ENCODE measurements at places on chromosomes 5 and 9. TPM values are rescaled to one million over a fixed set of nuclear protein-coding genes. Genes with fewer than 3 reads are reported as not detected.
A peak's percentile ranks its signal among the peaks of the same experiment; 100 is the strongest.

PCDHB15 gene
- not detected for total RNA-seq

- H3K4me1 ChIP-seq, result no peaks in the 10 kb centered on the region
- H3K27me3 ChIP-seq, result no peaks in the 10 kb centered on the region
- H3K36me3 ChIP-seq, result peaks cover 6% of the 10 kb centered on the region
- no peak overlapping the region for H3K27ac ChIP-seq
- no peak for DNase-seq
- no peak overlapping the region for H3K4me3 ChIP-seq
These were observed 526.0 kb upstream of the ADAMTS16 start for GRCh38 chr5:4614088-4614487.

LRRC14B gene
- total RNA-seq, result not detected

DNA sequence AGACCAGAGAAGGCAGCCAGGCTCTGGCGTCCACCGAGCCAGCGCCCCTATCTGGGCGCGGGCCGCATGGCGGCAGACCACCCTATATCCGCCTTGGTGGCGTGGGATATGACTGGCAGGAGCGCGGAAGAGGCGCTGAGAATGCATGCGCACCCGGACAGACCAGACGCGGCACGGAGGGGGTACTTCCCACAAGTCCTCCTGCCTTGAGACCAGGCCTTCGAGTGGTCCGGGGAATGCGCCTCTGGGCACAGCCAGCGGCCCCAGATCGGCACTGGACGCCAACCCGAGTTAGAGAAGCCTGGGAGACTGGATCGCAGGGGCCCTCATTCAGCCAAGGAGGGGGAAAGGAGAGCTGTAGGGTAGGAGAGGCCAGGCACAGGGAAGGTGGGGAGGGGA lies 2.5 kb upstream of the LMX1B start:
- peaks cover 6% of the 10 kb centered on the region for H3K36me3 ChIP-seq
- H3K4me3 ChIP-seq, result peak overlapping the region; percentile 15
- H3K27me3 ChIP-seq, result peaks cover 38% of the 10 kb centered on the region
- DNase-seq, result no peak

DMRT3 gene
- not detected for total RNA-seq

PITX1 gene
- not detected for total RNA-seq

- H3K27ac ChIP-seq, result no peak overlapping the region
- no peaks in the 10 kb centered on the region for H3K36me3 ChIP-seq
- no peak overlapping the region for H3K4me3 ChIP-seq
- no peak for DNase-seq
These were observed 29.8 kb downstream of the FUBP3 start for GRCh38 chr9:130609163-130609562.

ARSI gene
- not detected for total RNA-seq

LRRC70 gene
- 3.3 TPM for total RNA-seq

GRCh38 chr9:87292449-87293191 lies 205.0 kb upstream of the DAPK1 start:
- DNase-seq, result no peak
- no peaks in the 10 kb centered on the region for H3K36me3 ChIP-seq
- H3K27me3 ChIP-seq, result peaks cover 32% of the 10 kb centered on the region
- H3K27ac ChIP-seq, result no peak overlapping the region

DNA sequence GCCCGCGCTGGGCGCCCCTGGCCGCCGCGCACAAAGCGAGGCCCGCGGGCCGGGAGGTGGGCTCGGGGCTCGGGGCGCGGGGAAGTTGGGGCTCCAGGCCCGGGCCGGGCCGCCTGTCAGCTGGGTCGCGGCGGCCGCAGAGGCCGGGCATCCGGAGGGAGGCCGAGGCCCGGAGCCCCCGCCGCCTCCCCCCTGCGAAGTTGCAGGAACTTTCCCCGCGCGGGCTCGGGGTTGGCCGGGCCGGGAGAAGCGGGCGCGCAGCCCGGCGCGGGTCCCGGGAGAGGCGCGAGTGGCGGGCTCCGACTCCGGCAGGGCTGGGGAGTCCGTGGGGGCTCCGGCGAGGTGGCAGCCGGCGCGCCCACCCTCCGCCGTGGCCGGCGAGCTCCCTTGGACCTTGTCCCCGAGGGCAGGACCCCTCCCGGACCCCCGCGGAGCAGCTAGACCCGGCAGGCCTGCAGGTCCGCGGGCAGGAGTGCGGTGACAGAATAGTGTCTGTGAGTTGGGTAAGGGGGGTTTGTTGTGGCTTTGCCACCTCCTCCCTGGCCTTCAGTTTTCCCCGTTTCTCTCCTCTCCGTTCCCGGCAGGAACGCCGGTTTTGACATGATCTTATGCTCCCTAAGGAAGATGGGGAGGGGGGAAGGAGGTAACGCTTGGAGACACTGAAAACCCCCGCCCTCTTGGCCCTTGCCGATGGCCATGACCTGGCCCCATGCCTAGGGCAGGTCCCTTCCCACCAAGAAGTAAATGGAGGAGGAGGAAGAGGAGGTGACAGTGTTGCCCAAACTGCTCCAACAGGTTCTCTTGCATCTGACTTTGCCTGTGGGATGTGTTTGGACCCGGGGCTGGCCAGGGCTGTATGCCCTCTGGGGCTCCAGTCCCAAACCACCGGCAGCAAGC lies 942 bp downstream of the PHF2 start:
- peaks cover 25% of the 10 kb centered on the region for H3K4me1 ChIP-seq
- H3K27ac ChIP-seq, result peak overlapping the region; percentile 77
- no peak for DNase-seq
- no peaks in the 10 kb centered on the region for H3K27me3 ChIP-seq
- peak overlapping the region; percentile 83 for H3K4me3 ChIP-seq

PBX3 gene
- total RNA-seq, result 40.2 TPM

C5orf52 gene
- total RNA-seq, result not detected

- H3K4me3 ChIP-seq, result no peak overlapping the region
- H3K4me1 ChIP-seq, result no peaks in the 10 kb centered on the region
- H3K27me3 ChIP-seq, result no peaks in the 10 kb centered on the region
- H3K36me3 ChIP-seq, result peaks cover 6% of the 10 kb centered on the region
- no peak for DNase-seq
These were observed 85.0 kb downstream of the DNAH5 start for GRCh38 chr5:13859270-13860065.

DNA sequence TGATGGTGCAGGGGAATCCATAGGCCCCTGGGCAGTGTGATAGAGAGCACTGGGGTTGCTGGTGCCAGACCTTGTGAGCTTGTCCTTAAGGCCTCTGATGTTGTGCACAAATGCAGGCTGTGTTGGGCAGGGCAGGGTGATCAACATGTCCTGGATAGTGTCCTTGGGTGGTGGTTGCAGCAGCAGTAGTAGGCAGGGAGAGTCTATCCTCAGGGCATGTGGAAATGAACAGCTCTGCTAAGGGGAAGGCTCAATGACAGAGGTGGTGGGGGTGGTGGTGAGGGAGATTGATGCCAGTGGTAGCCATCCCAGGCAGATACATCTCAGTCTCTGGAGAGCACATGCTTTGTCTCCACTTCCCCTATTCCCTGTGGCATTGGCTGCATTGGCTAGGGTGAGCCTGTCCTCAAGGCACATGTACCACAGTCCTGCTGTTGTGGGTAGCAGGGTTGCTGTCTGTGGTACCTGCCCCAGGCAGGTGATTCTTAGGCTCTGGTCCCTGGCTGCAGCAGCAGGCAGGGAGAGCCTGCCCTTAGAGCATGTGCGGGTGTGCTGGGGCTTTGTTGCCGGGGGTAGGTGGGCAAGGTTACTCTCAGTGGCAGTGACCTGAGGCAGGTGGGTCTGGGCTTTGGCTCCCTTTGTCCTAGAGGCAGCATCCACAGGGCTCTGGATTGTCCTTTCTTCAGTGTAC lies 111.1 kb downstream of the WDR70 start:
- no peak for DNase-seq
- H3K27me3 ChIP-seq, result no peaks in the 10 kb centered on the region
- no peak overlapping the region for H3K4me3 ChIP-seq

DNA sequence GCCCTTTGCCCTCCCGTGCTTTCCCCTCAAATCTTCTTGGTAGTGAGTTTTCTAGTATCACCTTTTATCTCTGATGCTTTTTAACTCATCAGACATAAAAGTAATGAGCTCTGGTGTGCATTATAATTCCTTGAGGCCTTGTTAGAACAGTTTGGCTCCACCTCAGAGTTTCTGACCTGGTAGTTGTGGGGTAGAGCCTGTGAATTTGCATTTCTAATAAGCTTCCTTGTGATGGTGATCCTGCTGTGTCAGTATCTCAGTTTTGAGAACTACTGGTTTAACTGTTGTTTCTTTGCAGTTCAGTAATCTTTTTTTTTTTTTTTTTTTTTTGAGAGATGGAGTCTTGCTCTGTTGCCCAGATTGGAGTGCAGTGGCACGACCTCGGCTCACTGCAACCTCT lies 31.1 kb downstream of the UBE2D2 start:
- peaks cover 23% of the 10 kb centered on the region for H3K4me1 ChIP-seq
- H3K36me3 ChIP-seq, result no peaks in the 10 kb centered on the region
- DNase-seq, result no peak
- H3K4me3 ChIP-seq, result no peak overlapping the region

MGAT4B gene
- 105 TPM for total RNA-seq

DNA sequence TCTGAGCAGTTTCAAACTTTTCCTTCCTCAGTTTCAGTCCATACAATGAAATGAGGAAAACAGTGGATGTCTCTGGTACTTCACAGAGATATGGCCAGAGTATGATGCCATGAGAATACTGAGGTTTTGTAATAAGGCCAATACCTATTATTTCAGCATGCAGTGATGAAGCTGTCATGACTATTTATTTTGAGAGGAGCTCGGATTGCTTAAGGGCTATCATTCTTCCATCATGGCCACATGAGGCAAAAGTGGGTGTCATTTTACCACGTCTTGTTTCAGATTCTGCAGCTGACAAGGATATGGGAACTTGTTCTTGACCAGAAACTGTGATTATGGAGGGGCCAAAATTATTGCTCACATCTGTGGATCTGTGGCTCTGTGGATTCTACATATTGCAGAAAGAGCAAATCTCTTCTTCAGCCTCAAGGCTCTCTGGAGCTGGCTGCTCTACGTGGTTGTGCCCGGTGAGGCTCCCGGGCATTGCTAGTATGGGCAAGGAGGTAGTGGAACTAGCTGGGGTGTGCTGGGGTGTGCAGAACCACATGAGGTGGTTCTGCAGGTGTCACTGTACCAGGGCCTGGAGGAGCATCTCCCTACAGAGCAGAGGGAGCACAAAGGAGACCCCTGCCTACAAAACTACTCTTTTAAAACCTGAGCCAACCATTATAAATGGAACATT lies 180.3 kb downstream of the SEMA6A start:
- no peak for DNase-seq
- H3K27ac ChIP-seq, result no peak overlapping the region
- H3K36me3 ChIP-seq, result peaks cover 5% of the 10 kb centered on the region
- H3K4me1 ChIP-seq, result peaks cover 3% of the 10 kb centered on the region

CARTPT gene
- total RNA-seq, result not detected

GRCh38 chr5:77568555-77568954 lies 70.0 kb downstream of the OTP start:
- no peak overlapping the region for H3K27ac ChIP-seq
- peaks cover 24% of the 10 kb centered on the region for H3K27me3 ChIP-seq
- DNase-seq, result no peak
- no peaks in the 10 kb centered on the region for H3K4me1 ChIP-seq
- no peak overlapping the region for H3K4me3 ChIP-seq

TAS2R1 gene
- total RNA-seq, result not detected

DMRT1 gene
- not detected for total RNA-seq

CXCL14 gene
- not detected for total RNA-seq

DNA sequence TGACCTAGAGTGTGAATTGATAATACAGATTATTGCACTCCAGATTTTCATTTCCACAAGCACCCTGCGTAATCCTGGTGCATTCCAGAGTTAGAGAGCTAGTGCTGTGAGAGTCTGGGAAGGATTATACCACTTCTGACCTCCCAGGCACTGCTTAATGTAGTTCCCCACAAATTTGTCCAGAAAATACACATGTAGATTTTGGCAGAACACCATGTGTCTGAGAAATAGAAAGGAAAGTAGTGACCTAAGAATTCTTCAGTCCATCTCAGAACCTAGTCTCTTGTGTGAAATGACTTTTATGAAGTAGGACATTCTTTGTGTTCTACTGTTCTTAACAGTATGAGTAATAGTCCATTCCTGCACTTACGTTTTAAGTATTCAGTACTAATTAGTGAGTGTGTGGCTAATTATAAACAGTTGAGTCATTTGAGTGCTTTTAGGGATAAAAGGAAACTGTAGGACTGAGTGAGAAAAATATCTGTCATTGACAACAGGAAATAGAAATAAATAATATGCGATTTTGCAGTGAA lies 27.8 kb upstream of the PTPDC1 start:
- no peak overlapping the region for H3K4me3 ChIP-seq
- DNase-seq, result no peak
- H3K27me3 ChIP-seq, result peaks cover 3% of the 10 kb centered on the region
- no peaks in the 10 kb centered on the region for H3K4me1 ChIP-seq
- H3K36me3 ChIP-seq, result no peaks in the 10 kb centered on the region
- H3K27ac ChIP-seq, result no peak overlapping the region

- H3K4me1 ChIP-seq, result no peaks in the 10 kb centered on the region
- no peak for DNase-seq
- no peaks in the 10 kb centered on the region for H3K36me3 ChIP-seq
- H3K27ac ChIP-seq, result no peak overlapping the region
These were observed 54.0 kb upstream of the NTRK2 start for GRCh38 chr9:84615544-84615943.

- H3K4me3 ChIP-seq, result peak overlapping the region; percentile 99
- DNase-seq, result no peak
- peaks cover 12% of the 10 kb centered on the region for H3K4me1 ChIP-seq
- no peaks in the 10 kb centered on the region for H3K36me3 ChIP-seq
- H3K27me3 ChIP-seq, result no peaks in the 10 kb centered on the region
These were observed 789 bp downstream of the ACER2 start for GRCh38 chr9:19409401-19410194.

CTNND2 gene
- not detected for total RNA-seq

ADAMTS2 gene
- total RNA-seq, result not detected

- peaks cover 6% of the 10 kb centered on the region for H3K27me3 ChIP-seq
- no peak for DNase-seq
- no peaks in the 10 kb centered on the region for H3K4me1 ChIP-seq
- H3K27ac ChIP-seq, result no peak overlapping the region
- H3K4me3 ChIP-seq, result no peak overlapping the region
These were observed 45.9 kb upstream of the KCNMB1 start for GRCh38 chr5:170434966-170435605.

PCDHB2 gene
- total RNA-seq, result not detected

NR4A3 gene
- total RNA-seq, result 1.3 TPM

GPRIN1 gene
- 2.7 TPM for total RNA-seq

DNA sequence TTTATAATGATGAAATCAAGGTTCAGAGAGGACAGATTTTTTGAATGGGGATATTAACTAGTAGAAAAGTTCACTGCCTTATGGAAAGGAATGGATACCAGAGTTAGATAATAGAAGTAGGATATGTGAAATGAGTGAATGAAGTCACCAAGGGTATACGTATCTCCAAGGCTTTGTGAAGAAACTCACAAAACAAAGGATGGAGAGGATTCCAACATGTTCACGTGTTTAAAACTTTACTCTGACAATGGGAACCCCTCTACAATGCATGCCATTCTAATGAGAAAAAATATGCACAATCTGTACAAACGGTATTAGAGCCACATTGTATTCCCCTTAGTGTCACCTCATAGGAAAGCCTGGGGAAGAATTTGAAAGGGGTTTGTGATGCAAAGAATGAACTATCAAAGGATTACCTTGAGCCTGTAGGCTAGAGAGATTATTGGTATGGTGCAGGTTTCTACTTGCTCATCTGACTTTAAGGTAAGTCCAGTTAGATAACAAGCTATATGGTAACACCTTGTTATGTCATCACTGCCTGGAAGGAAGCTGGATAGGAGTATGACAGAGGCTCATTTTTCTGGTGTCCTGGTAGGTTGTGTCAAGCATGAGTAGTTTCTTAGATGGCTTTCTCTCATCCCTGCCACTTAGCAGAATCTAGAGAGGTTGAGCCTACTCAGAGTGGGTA lies 250.3 kb upstream of the SEMA6A start:
- no peak overlapping the region for H3K27ac ChIP-seq
- no peaks in the 10 kb centered on the region for H3K27me3 ChIP-seq
- H3K4me1 ChIP-seq, result no peaks in the 10 kb centered on the region
- no peak overlapping the region for H3K4me3 ChIP-seq
- DNase-seq, result no peak
